ENCODE measurements at places on chromosomes 1 and 21.

DNA sequence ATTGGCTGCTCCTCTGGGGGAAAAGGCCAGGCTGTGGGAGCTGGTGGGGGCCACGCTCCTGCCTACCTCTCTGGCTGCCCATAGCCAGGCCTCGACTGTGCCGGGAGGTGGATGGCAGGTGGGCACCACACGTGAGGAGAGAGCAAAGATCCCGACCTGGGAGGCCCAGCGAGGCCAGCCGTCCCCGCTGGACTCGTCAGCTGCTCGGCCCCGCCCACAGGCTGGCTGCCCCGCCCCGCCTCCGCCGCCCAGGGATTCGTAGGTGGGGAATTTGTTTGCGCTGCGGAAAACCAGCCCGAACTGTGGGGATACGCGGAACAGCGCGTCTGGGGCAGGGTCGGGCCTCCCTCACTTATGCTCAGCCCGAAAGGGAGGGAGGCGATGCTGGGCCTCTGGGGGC lies 31.7 kb downstream of the TP73 start:
- no peaks in the 10 kb centered on the region for H3K36me3 ChIP-seq
- H3K4me3 ChIP-seq, result no peak overlapping the region
- H3K27me3 ChIP-seq, result peaks cover 10% of the 10 kb centered on the region
- no peak for DNase-seq
- H3K4me1 ChIP-seq, result peaks cover 3% of the 10 kb centered on the region

- H3K4me3 ChIP-seq, result no peak overlapping the region
- H3K4me1 ChIP-seq, result no peaks in the 10 kb centered on the region
- no peaks in the 10 kb centered on the region for H3K36me3 ChIP-seq
- DNase-seq, result no peak
Measured at GRCh38 chr1:14662116-14662515, 63.6 kb downstream of the KAZN start.

DNA sequence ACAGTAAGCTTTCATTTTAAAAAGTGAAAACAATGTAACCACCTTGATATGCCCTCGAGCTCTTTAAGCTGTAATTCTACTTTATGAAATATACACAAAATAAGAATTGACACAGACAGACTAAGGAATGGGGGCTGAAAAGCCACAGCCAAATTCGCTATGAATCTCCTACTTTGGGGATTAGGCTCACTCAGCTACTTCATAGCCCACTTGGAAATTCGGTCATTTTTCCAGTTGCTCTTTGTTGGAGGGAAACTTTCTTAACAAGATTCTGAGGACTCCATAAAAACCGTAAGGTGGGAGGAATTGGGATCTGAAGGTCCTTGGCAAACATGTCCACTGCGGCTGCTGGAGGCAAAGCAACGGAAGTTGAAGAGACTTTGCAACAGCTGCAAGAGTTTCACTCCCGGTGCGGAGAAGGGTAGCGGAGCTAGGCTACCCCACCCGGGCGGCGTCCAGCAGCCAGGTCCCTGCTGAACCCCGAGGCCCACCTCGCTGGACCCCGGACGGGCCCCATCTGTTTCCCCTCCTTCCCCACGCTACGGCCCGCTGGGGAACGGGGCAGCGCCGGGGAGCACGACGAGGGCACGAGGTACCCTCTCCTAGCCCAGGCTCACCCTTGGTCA lies 634 bp downstream of the MYCBP start:
- peaks cover 34% of the 10 kb centered on the region for H3K4me1 ChIP-seq
- no peaks in the 10 kb centered on the region for H3K27me3 ChIP-seq
- peaks cover 14% of the 10 kb centered on the region for H3K36me3 ChIP-seq
- H3K27ac ChIP-seq, result peak overlapping the region; percentile 87
- DNase-seq, result peak; percentile 54

DNA sequence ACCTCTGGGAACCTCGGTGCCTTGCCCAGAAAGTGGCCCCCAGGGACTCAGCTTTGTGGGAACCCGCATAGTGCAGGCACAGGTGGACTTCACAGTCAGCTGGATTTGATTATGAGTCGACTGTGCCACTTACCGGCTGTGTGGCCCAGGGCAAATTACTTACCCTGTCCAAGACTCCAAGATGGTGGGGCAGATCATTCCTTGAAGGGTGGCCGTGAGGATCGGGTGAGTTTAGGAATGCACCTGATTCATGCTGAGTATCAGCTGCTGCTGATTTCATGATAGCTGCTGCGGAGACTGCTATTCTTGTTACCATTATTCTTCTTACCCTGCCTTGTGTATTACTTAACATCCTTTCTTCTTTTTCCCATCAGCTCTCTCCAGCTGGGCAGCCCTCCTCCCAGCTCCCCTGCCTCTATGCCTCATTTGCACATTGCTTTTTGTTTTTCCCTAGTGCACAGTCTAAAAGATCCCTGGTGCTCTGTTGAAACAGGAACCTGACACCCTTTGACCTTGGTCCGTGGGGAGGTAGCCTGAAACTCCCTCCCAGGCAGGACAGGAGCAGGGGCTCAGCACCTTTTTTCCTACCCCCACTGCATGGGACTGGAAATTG lies 40.5 kb upstream of the FHAD1 start:
- H3K36me3 ChIP-seq, result no peaks in the 10 kb centered on the region
- no peaks in the 10 kb centered on the region for H3K4me1 ChIP-seq
- no peak for DNase-seq

DNA sequence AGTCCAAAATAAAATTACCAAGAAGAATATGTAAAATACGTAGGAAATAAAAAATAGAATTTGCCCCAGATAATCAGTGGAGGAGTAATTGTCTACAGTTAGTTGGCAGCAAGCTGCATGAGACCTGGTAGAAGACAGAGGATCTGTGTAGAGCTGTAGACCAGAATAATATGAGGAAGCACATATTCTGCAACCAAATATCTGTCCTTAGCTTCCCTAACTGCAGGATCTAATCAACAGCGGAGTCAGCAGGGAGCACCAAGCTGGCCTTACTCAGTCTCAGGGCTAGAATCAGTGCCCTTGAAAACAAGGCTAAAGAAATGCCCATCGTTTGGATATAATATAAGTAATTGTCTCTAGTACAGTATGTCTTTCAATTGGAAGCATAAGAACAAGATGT lies 6.1 kb upstream of the GCSAML start:
- DNase-seq, result no peak
- H3K4me3 ChIP-seq, result no peak overlapping the region
- H3K27ac ChIP-seq, result no peak overlapping the region
- peaks cover 4% of the 10 kb centered on the region for H3K27me3 ChIP-seq

GRCh38 chr21:17829472-17829871 lies 10.3 kb upstream of the C21orf91 start:
- H3K27ac ChIP-seq, result no peak overlapping the region
- no peaks in the 10 kb centered on the region for H3K4me1 ChIP-seq
- no peak for DNase-seq
- peaks cover 13% of the 10 kb centered on the region for H3K36me3 ChIP-seq
- H3K4me3 ChIP-seq, result no peak overlapping the region

DNA sequence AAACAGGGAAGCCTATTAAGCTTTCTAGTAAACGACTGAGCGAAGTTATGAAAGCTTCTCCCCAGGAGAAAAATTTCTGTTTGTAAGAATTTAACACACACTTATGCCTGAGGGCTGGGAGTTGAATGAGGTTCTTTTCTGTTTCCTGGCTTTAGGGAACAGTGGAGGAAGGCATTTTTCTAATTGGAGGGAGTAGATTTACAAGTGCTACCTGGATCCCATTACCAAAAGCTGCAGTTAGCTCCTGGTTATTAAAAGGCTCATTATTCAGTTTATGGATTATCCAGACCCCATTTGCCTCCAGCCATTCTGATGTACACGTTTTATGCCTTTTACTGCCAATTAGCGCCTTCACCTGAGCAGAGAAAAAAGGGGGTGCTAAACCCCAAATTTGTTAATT lies 7.5 kb downstream of the ST6GALNAC3 start:
- H3K4me3 ChIP-seq, result no peak overlapping the region
- no peak for DNase-seq
- H3K4me1 ChIP-seq, result peaks cover 4% of the 10 kb centered on the region
- H3K27me3 ChIP-seq, result peaks cover 7% of the 10 kb centered on the region
- H3K36me3 ChIP-seq, result no peaks in the 10 kb centered on the region
- no peak overlapping the region for H3K27ac ChIP-seq

GRCh38 chr21:16179773-16180172 lies 450.0 kb downstream of the USP25 start:
- H3K4me3 ChIP-seq, result no peak overlapping the region
- DNase-seq, result no peak
- H3K27me3 ChIP-seq, result no peaks in the 10 kb centered on the region

DNA sequence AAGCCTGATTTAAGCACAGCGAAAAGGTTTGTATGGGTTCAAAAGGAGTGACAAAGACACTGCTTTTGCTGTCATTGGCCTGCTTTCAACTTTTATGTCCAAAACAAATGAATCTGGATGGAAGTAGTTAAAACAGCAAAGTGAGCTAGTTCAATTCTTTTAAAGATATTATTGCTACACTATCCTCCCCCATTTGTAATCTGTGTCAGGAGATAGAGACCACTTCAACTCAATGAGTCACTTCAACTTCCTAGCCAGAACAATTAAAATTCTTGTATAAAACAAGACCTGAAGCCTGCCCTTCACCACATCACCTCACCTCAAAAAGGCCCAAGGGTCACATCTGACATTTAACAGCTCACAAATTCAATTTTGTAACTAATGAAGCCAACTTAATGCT lies 364.1 kb upstream of the LYPLAL1 start:
- no peaks in the 10 kb centered on the region for H3K27me3 ChIP-seq
- no peak overlapping the region for H3K4me3 ChIP-seq
- H3K36me3 ChIP-seq, result no peaks in the 10 kb centered on the region

- no peaks in the 10 kb centered on the region for H3K4me1 ChIP-seq
- H3K36me3 ChIP-seq, result no peaks in the 10 kb centered on the region
- peaks cover 4% of the 10 kb centered on the region for H3K27me3 ChIP-seq
- no peak for DNase-seq
- no peak overlapping the region for H3K4me3 ChIP-seq
Measured at GRCh38 chr1:183310753-183311479, 107.3 kb downstream of the NMNAT2 start.

- peaks cover 46% of the 10 kb centered on the region for H3K4me1 ChIP-seq
- H3K27me3 ChIP-seq, result no peaks in the 10 kb centered on the region
- no peak for DNase-seq
- peak overlapping the region; percentile 97 for H3K27ac ChIP-seq
- peak overlapping the region; percentile 97 for H3K4me3 ChIP-seq
- peaks cover 79% of the 10 kb centered on the region for H3K36me3 ChIP-seq
Measured at GRCh38 chr1:28509705-28510272, 3.9 kb downstream of the RCC1 start.

DNA sequence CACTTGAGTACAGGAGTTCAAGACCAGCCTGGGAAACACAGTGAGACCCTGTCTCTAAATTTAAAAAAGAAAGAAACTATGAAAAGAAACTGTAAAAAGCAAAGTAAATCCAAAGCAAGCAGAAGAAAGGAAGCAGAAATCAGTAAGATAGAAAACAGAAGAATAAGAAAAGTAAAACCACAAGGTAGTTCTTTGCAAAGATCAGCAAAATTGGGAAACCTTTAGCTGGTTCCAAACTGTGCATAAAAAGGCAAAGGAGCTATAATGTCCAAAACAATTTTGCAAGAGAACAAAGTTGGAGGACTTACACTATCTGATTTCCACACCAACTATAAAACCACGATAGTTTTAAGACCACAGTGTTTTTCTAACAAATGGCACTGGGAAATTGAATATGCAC lies 218.8 kb downstream of the RPS6KC1 start:
- no peak for DNase-seq
- no peak overlapping the region for H3K4me3 ChIP-seq
- H3K36me3 ChIP-seq, result peaks cover 9% of the 10 kb centered on the region
- no peak overlapping the region for H3K27ac ChIP-seq
- H3K27me3 ChIP-seq, result no peaks in the 10 kb centered on the region
- H3K4me1 ChIP-seq, result peaks cover 6% of the 10 kb centered on the region

GRCh38 chr1:47405697-47406096 lies 10.4 kb upstream of the FOXE3 start:
- no peaks in the 10 kb centered on the region for H3K36me3 ChIP-seq
- H3K27me3 ChIP-seq, result peaks cover 33% of the 10 kb centered on the region
- no peaks in the 10 kb centered on the region for H3K4me1 ChIP-seq
- DNase-seq, result no peak

- no peaks in the 10 kb centered on the region for H3K27me3 ChIP-seq
- no peak for DNase-seq
- no peak overlapping the region for H3K27ac ChIP-seq
- no peak overlapping the region for H3K4me3 ChIP-seq
- H3K36me3 ChIP-seq, result no peaks in the 10 kb centered on the region
Measured at GRCh38 chr1:42403880-42404400, 23.3 kb downstream of the RIMKLA start.

GRCh38 chr1:66291531-66291864 lies 242.5 kb upstream of the SGIP1 start:
- no peak overlapping the region for H3K27ac ChIP-seq
- H3K4me1 ChIP-seq, result peaks cover 36% of the 10 kb centered on the region
- no peak overlapping the region for H3K4me3 ChIP-seq
- DNase-seq, result no peak
- peaks cover 3% of the 10 kb centered on the region for H3K36me3 ChIP-seq

- DNase-seq, result no peak
- H3K4me3 ChIP-seq, result no peak overlapping the region
- no peaks in the 10 kb centered on the region for H3K36me3 ChIP-seq
- H3K27me3 ChIP-seq, result peaks cover 6% of the 10 kb centered on the region
- H3K27ac ChIP-seq, result no peak overlapping the region
Measured at GRCh38 chr1:78730054-78730453, 80.4 kb downstream of the IFI44 start.

DNA sequence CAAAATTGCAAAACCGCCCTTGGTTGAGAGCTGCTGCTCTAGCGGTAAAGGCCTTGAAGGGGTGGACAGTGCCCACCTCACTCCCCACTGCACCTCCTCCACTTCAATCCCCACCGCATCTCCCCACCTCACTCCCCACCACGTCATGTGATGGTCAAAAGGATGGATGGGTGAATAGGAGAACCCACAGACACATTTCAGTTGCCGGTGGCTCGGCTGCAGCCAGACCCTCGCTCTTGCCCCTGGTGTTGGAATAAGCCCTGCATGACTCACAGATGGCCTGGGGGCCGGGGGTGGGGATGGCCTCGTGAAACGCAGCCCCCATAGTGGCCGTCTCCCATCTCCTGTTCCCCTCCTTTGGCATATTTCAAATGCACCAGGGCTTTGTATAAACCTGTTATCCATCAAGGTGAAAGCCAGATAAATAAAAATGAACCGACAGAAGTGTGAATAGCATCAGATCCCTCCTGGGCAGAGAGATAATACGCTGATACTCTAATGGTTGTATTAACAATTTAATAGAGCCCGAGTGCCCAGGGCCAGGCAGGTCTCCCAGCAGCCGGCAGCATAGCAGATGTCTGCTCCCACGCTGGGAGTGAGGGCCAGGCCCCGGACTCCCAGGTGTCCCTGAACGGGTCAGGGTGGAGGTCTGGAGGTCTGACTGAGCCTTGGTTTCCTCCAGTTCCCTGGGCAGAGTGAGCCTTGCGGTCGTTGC lies 300.3 kb downstream of the NPHP4 start:
- DNase-seq, result no peak
- no peaks in the 10 kb centered on the region for H3K4me1 ChIP-seq
- no peak overlapping the region for H3K27ac ChIP-seq
- H3K4me3 ChIP-seq, result no peak overlapping the region

GRCh38 chr21:33859373-33860102 lies 56.1 kb downstream of the ATP5PO start:
- H3K36me3 ChIP-seq, result no peaks in the 10 kb centered on the region
- H3K4me1 ChIP-seq, result no peaks in the 10 kb centered on the region
- peaks cover 3% of the 10 kb centered on the region for H3K27me3 ChIP-seq
- DNase-seq, result no peak
- H3K27ac ChIP-seq, result no peak overlapping the region
- no peak overlapping the region for H3K4me3 ChIP-seq
